Esophagus (tissue), 2 donors: ENCODE measurements at places on chromosomes 1 and 21. TPM values are rescaled to one million over a fixed set of nuclear protein-coding genes. Genes with fewer than 3 reads are reported as not detected.

The ELF3 gene
- polyA plus RNA-seq: 440 TPM

The LDLRAD2 gene
- 0.98 TPM for polyA plus RNA-seq

The CDC20 gene
- polyA plus RNA-seq: 42.8 TPM

The SLC25A34 gene
- polyA plus RNA-seq: 2.7 TPM

The INAVA gene
- 41.9 TPM for polyA plus RNA-seq
